Cerebellum (tissue), 4 donors: ENCODE measurements at places on chromosomes 2 and 18. TPM values are rescaled to one million over a fixed set of nuclear protein-coding genes. Genes with fewer than 3 reads are reported as not detected.

DNA sequence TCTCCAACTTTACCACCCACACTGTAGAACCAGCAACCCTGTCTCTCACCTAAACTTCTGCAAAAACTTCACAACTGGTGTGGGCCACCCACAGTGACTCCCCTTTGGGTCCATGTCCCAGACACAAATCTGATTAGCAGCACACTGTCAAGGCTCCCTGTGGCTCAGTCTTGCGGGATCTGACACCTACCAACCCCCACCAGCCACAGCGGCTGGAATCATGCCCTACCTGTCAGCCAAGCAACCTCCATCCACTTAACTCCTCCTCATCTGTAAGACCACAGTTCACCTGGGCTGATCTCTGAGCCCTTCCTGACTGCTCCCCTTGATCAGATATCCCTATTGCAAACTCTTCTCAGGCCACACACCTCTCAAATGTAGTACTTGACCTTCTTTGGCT lies 14.6 kb downstream of the TCF4 start:
- DNase-seq: no peak

- DNase-seq: no peak
Measured at GRCh38 chr2:19465978-19466377, 107.6 kb upstream of the OSR1 start.

GRCh38 chr2:186440506-186440905 lies 45.6 kb upstream of the ZC3H15 start:
- no peak for DNase-seq

DNA sequence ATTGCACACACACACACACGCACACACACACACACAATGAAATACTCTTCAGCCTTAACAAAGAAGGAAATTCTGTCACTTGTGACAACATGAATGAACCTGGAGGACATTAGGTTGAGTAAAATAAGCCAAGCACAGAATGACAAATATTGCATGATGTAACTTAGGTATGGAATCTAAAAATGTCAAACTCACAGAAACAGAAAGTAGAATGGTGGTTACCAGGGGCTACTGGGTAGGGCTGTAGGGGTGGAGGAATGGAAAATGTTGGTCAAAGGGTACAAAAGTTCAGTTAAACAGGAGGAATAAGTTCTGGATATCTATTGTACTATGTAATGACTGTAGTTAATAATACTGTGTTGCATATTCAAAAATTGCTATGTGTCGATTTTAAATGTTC lies 29.5 kb downstream of the SCN2A start:
- DNase-seq: no peak

DNA sequence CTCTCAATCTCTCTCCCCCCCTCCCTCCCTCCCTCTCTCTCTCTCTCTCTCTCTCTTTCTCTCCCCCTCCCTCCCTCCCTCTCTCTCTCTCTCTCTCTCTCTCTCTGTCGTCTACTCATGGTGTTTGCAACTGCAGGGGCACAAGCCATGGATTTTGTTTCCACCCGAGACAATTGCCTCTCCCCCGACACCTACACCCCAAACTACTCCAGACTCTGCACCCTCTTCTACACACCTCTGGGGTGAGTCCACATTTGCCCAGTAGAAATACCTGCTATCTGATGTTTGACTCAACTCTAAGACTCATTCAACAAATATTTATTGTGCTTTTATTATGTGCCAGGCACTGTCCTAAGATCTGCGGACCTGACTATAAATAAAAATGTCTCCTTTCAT lies 93.7 kb downstream of the TMEM17 start:
- peak; percentile 7 for DNase-seq

- no peak for DNase-seq
Measured at GRCh38 chr2:41720331-41721251, 327.2 kb upstream of the PKDCC start.

The GAL3ST2 gene
- 0.45 TPM for total RNA-seq

The RTP5 gene
- 1.3 TPM for total RNA-seq

The ATP6V1B1 gene
- not detected for total RNA-seq

The CAPN13 gene
- total RNA-seq: 0.36 TPM

The HK2 gene
- total RNA-seq: 8.5 TPM

The EPAS1 gene
- total RNA-seq: 13.0 TPM
